ENCODE measurements at places on chromosomes 6 and 20. TPM values are rescaled to one million over a fixed set of nuclear protein-coding genes. Genes with fewer than 3 reads are reported as not detected.

PPARD gene
- 21.9 TPM for total RNA-seq

DNA sequence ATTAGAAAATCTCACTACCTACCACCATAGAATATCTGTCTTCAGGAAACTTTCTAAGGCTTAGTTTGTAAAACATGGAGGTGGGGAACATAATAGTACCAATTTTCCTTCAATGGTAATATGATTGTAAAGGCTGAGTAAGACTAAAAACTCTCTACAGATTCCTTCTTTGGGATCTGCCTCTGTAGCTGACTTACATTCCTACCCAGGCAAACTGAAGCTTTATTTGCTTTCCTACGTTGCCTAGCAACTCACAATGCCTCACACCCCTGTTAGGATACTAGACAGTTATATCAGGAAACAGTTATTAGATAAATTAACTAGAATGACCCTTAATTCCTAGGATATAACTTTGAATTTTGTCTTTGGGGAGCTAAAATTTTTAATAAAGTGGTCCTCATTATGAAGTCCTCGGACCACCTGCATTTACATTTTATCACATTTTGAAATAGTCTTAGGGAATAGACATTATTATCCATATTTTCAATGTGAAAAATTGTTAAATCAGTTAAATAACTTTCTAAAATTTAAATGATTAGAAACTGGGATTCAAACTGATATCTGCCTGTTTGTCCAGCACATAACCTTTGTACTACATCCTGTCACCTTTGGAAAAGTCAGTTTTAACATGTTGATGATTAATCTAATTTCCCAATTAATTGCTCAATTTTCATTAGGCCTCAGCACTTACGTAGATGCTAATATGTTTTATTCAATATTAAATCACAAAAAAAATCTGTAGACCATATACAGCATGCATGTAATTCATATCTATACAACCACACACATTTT lies 591.4 kb downstream of the RNF144B start:
- H3K36me3 ChIP-seq: no peaks in the 10 kb centered on the region
- no peaks in the 10 kb centered on the region for H3K27me3 ChIP-seq
- H3K27ac ChIP-seq: no peak overlapping the region
- H3K4me1 ChIP-seq: no peaks in the 10 kb centered on the region

GRCh38 chr20:4217349-4217841 lies 202.0 kb upstream of the RNF24 start:
- H3K27ac ChIP-seq: no peak overlapping the region
- H3K4me3 ChIP-seq: no peak overlapping the region
- no peaks in the 10 kb centered on the region for H3K36me3 ChIP-seq
- no peak for DNase-seq
- peaks cover 6% of the 10 kb centered on the region for H3K4me1 ChIP-seq

SMIM26 gene
- 85.2 TPM for total RNA-seq

BMP2 gene
- 8.6 TPM for total RNA-seq

DNA sequence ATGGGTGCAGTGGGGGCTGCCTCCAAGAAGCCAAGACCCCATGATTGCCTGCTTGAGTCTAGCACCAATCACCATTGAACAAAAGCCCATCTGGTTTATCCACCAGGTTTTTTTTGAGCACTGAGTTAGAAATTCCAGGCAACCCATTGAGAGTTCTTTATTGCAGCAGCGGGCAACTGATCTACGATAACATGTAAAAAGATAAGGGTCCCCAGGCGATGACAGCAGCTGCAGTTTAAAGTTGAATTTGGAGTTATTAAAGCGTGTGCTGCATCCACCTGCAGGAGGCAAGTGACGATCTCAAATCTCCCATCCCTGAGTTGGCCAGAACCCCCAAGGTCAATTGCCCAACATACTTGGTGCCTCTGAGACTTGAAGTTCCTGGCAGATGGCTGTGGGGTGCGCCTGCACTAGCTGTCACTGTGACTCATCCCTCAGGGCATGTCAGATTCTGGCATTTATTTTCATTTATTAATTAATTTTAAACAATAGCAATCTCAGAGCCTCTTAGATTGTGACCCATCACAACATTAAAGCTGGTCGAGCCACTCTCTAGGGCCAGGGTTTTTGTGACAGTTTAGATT lies 290.4 kb upstream of the SULF2 start:
- H3K4me1 ChIP-seq: no peaks in the 10 kb centered on the region
- H3K36me3 ChIP-seq: no peaks in the 10 kb centered on the region
- DNase-seq: no peak
- H3K4me3 ChIP-seq: no peak overlapping the region
- no peak overlapping the region for H3K27ac ChIP-seq

- H3K4me1 ChIP-seq: peaks cover 9% of the 10 kb centered on the region
- no peaks in the 10 kb centered on the region for H3K36me3 ChIP-seq
- H3K27me3 ChIP-seq: no peaks in the 10 kb centered on the region
- no peak overlapping the region for H3K27ac ChIP-seq
- no peak for DNase-seq
These were observed 81.3 kb downstream of the VEGFA start for GRCh38 chr6:43851204-43851865.

DNA sequence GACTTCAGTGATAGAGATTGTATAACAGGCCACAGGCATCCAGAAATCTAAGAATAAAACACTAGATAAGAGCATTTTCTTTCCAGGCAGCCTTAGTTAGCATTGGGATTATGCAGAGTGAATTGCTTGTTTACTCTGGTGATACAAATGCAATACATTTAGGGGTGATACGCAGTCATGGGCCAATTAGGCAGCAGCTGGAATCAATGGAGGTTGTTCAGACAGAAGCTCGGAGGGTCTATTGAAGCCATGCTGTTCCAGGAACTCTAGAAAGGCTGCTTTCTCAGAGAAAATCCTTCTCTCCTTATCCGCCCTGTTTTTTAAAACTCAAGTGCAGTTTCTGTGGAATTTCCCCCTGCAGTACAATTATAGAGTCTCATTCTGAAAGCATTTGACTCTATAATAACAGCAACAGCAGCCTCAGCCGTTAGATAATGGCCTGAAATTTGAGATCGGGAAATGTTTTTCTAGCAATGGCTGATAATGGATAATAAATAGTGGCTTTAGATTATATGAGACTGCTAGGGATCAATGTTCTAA lies 364.3 kb upstream of the HS3ST5 start:
- no peaks in the 10 kb centered on the region for H3K36me3 ChIP-seq
- no peaks in the 10 kb centered on the region for H3K27me3 ChIP-seq
- DNase-seq: no peak
- no peaks in the 10 kb centered on the region for H3K4me1 ChIP-seq
- no peak overlapping the region for H3K27ac ChIP-seq
- H3K4me3 ChIP-seq: no peak overlapping the region

DNA sequence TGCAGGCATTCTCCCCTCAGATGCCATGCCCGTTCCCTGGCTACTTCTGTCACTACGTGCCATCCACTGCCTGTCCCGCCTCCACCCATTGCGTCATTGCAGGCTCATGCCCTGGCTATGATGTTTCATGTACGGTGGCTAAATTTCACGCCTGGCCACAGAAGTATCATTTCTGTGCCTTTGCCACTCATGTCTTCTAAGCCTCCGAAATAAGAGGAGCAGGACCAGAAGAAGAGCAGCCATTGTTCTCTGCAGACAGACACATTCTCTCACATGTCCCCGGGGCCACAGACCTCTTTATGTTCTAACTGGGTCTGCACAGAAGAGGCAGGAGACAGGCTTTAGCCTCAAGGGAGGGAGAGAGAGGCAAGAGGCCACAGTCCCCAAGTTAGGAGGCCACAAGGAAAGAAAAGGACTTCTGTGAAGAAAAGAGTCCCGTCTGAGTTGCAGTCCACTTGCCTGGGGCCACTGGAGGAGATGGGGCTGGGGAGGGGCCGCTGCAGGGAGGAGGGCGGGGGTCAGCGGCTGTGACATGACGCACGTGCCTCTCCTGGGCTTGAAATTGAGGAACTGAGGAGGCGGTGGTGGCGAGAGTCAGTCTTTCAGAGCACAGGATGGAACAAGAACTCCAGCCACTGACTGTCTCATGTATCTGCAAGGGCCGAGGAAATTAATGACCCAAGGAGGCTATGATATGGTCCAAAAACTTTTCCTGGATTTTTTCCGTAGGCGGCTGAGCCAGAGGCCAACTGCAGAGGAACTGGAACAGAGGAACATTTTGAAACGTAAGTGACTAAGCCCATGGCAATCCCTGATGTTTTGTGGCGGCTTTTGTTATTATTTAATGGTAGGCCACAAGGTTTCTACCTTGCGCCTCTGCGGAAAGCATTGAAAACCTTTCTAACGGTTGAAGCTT lies 55.9 kb downstream of the TBC1D7 start:
- peaks cover 15% of the 10 kb centered on the region for H3K4me1 ChIP-seq
- H3K36me3 ChIP-seq: no peaks in the 10 kb centered on the region
- H3K27me3 ChIP-seq: no peaks in the 10 kb centered on the region
- no peak for DNase-seq
- H3K4me3 ChIP-seq: no peak overlapping the region
- H3K27ac ChIP-seq: no peak overlapping the region

- H3K4me1 ChIP-seq: peaks cover 6% of the 10 kb centered on the region
- H3K36me3 ChIP-seq: no peaks in the 10 kb centered on the region
- H3K27ac ChIP-seq: no peak overlapping the region
These were observed 37.0 kb downstream of the SYTL3 start for GRCh38 chr6:158686791-158687381.

PIGT gene
- total RNA-seq: 81.0 TPM

RRAGD gene
- total RNA-seq: 6.4 TPM

DNA sequence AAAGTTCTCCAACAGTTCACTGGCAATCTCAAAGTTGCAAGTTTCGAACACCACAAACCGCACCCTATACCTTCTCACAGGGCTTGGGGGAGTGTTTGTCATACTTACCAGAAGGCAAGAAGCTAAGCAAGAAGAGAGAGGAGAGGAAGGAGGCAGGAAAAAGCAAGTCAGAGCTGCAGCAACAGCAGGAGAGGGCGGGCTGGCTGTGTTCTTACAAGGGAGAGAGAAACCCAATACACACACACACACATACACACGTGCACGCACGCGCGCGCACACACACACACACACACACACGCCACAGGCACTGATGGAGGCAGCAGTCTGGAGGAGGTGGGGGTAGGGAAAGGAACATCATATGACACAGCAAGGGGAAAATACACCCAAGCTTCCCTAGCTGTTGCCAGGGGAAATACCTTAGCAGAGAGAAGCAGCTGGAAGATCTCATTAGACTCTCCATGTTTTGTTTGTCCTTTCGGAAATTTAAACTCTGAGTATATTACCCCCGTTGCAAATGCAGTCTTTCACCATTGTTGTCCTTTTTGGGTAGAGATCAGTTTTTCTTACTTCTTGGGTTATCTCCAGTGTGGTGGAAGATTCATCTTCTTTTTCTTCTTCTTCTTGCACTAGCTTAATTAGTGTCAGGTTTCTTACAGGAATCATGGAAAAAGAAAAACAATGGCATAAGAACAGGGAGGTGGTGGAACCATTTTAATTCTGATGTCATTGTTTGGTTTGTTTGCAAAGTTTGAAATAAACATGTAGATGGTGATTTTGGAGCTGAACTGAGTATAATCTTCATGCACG lies at the start of gene TXLNB:
Gene TXLNB, minus strand, starts transcription at position 186 of the 807 bp plus-strand sequence. CDS start 3,099 bp downstream, outside the sequence.
- no peak within 1 kb of the TSS for H3K4me3 ChIP-seq
- no peaks in the 10 kb centered on the region for H3K36me3 ChIP-seq
- peaks cover 12% of the 10 kb centered on the region for H3K4me1 ChIP-seq
- no peaks in the 10 kb centered on the region for H3K27me3 ChIP-seq
- no peak for DNase-seq
- peak within 1 kb of the TSS; percentile 75 for H3K27ac ChIP-seq

DNA sequence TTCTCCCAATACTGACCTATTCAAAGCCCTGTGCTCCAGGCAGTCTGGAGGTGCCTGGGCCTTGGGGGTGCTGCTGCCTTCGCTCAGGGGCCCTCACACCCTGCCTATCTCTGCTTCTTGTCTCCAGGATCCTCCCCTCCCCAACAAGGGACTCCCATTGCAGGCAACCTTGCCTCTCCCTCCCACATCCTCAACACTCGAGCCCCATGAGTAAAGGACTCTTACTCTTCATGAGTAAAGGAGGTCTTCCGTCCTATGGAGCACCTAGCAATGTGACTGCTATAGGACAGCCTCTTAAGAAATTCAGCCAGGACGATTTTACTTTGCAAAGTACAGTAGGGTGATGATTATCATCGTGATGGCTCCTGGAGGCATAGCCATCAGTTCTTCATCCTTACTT lies 24.5 kb downstream of the PLEKHG1 start:
- no peak for DNase-seq
- H3K27me3 ChIP-seq: no peaks in the 10 kb centered on the region
- peaks cover 10% of the 10 kb centered on the region for H3K4me1 ChIP-seq
- no peaks in the 10 kb centered on the region for H3K36me3 ChIP-seq
- H3K27ac ChIP-seq: no peak overlapping the region

GRCh38 chr6:43052842-43053544 lies 658 bp downstream of the CUL7 start:
- H3K27me3 ChIP-seq: no peaks in the 10 kb centered on the region
- no peak for DNase-seq
- H3K4me3 ChIP-seq: peak overlapping the region; percentile 62
- peak overlapping the region; percentile 88 for H3K27ac ChIP-seq
- H3K4me1 ChIP-seq: peaks cover 38% of the 10 kb centered on the region

SCUBE3 gene
- total RNA-seq: 0.49 TPM

ARFGEF3 gene
- 2.2 TPM for total RNA-seq

DNA sequence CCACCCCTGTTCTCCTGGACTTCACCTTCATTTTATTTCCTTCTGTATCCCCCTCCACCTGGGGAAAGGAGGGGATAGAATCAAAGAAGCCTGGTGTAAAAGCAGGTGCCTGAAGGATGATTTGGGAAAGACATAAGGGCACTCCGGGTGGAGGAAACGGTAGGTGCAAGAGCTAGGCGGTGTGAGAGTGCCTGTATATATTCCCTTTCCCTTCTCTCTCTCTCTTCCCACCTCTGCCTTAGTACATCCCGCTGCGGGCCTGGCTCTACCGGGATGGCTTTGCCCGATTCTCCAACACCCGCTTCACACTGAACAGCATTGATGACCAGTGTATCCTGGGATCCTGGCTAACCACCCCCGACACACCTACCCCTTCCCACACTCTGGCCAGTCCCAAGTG lies 26.2 kb downstream of the PDRG1 start:
- no peaks in the 10 kb centered on the region for H3K27me3 ChIP-seq
- H3K4me1 ChIP-seq: no peaks in the 10 kb centered on the region
- DNase-seq: no peak
- H3K4me3 ChIP-seq: no peak overlapping the region
- H3K36me3 ChIP-seq: no peaks in the 10 kb centered on the region

CAGE1 gene
- total RNA-seq: not detected

CPNE5 gene
- 6.6 TPM for total RNA-seq

IL17A gene
- not detected for total RNA-seq

RSPO4 gene
- total RNA-seq: not detected

GSTA3 gene
- total RNA-seq: not detected

GRCh38 chr6:122726649-122727048 lies 52.9 kb upstream of the FABP7 start:
- H3K4me1 ChIP-seq: no peaks in the 10 kb centered on the region
- H3K36me3 ChIP-seq: no peaks in the 10 kb centered on the region
- H3K4me3 ChIP-seq: no peak overlapping the region
- no peak for DNase-seq
- H3K27me3 ChIP-seq: no peaks in the 10 kb centered on the region
- no peak overlapping the region for H3K27ac ChIP-seq

DNA sequence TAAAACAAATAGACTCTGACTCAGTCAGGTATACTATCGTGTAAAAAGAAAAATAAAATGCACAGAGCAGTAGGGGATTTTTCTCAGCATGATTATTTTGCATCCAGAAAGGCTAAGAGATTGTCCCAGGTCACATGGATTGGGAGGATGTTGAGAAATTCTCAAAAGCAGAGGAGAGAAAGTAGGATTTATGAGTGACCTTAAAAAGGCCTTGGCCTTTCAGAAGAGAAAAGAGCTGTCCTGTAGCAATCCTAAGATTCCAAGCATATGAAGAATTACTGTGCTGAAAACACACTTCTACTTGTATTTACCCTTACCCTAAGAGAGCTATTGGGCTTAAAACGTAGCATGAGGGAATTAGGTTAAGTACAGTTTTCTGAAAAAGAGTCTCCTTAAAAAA lies 149.7 kb upstream of the ENPP5 start:
- no peak for DNase-seq
- H3K4me3 ChIP-seq: no peak overlapping the region
- H3K4me1 ChIP-seq: peaks cover 7% of the 10 kb centered on the region
- no peaks in the 10 kb centered on the region for H3K36me3 ChIP-seq
- H3K27ac ChIP-seq: no peak overlapping the region
- H3K27me3 ChIP-seq: no peaks in the 10 kb centered on the region
